SK-N-SH (cell line): ENCODE measurements at places on chromosomes 3 and 15.

DNA sequence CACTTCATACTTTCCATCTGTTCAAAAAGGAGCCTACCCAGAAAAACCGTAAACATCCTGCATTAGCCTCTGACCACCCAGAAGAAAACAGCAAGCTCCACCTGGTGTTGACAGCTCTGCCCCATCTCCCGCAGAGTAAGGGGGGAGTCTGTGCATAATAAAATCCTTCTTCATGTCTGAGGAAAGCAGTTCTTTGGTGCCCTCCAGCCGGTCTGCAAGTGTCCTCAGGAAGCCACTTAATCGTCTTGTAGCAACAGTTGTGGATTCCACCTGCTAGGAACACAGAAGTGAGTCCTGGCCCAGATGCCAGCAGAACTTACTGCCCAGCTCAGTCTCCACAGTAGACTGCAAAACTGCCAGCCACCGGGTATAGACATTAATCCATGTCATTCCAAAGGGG, 22.5 kb downstream of the RIOX2 start:
- no peak for DNase-seq

- peak; percentile 49 for DNase-seq
These were observed 60.7 kb upstream of the CMTM8 start for GRCh38 chr3:32177702-32178198.

DNA sequence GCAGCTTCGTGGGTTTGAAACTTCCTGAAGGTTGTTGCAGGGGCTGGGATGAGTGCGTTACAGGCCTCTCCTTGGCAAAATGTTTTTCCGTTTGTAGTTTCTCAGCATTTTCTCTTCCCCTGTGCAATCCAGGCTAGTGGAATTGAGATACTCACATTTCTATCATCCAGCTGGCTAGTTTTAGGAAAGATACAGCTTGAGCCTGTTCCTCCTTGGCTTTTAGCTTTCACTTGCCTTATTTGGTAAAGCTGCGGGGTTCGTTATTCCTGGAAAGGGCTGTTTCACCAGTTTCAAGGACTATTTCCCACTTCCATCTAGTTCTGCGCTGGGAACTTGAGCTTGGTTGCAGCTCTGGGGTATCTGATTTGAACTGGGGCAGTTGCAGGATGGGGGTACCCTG, 90.3 kb downstream of the ITPR1 start:
- DNase-seq: no peak

GRCh38 chr3:73216310-73216709, 154.9 kb downstream of the EBLN2 start:
- no peak for DNase-seq

DNA sequence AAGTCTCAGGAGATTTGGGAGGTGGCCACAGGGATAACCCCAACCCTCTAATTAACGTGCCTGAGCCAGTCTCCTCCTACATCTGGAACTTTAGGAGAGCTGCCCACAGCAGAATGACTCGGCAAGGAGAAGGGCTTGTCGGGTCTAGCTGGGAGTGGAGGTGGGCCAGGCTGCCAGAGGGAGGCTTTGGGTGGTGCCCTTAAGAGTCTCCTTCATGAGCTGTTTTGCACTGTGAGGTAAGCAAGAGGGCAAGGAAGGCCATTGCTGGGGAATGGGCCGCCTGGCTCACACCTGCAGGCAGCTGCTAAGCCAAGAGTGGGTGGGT, 3.6 kb upstream of the TNK2 start:
- DNase-seq: no peak

- no peak for DNase-seq
These were observed 707.8 kb upstream of the LMCD1 start for GRCh38 chr3:7793786-7794185.

- peak; percentile 71 for DNase-seq
These were observed 79.8 kb upstream of the NR2E3 start for GRCh38 chr15:71730277-71731144.

- peak; percentile 99 for DNase-seq
These were observed at the start of gene YEATS2 for GRCh38 chr3:183697610-183698317. TSS of gene YEATS2 (plus strand) at chr3:183697797. CDS start at chr3:183715163, 17,366 bp downstream.

- no peak for DNase-seq
These were observed 187.2 kb downstream of the MEX3B start for GRCh38 chr15:81858586-81858985.

DNA sequence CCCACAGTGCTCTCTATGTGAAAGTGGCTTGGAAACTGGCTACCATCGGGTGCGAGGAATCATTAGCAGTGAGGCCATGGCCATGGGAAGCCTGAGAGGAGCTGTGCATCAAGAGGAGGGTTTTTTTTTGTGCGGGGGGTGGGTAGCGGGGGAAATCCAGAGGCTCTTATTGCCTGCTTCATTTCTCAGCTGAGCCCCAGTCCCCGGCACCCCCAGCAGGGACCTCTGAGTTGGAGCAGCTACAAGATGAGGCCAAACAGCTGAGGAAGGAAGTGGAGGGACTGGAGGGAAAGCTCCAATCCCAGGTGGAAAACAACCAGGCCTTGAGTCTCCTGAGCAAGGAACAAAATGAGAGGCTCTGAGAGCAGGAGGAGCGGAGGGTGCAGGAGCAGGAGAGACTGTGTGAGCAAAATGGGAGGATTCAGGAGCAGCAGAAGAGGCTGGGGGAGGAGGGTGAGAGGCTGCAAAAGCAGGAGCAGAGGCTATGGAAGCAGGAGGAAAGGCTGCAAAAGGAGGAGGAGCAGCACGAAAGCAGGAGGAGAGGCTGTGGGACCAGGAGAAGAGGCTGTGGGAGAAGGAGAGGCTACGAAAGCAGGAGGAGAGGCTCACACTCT, 76.7 kb downstream of the ADAMTS7 start:
- DNase-seq: no peak

DNA sequence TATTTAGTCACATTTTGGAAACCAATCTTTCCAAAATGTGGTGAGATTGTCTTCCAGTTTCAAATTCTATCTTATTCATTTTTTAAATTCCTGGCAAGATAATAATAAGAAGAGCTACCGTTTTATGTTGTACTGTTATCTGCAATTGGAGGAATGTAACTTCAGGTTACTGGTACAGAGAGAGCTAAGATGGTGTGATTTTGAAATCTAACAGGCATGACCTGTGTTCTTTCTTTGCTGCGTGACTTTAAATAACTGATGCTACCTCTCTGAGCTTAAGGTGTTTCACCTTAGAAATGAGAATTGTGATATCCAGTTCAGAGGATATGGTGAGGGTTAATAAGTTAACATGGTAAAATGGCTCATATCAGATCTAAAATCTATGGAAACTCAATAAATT, 21.7 kb downstream of the CADM2 start:
- DNase-seq: no peak

DNA sequence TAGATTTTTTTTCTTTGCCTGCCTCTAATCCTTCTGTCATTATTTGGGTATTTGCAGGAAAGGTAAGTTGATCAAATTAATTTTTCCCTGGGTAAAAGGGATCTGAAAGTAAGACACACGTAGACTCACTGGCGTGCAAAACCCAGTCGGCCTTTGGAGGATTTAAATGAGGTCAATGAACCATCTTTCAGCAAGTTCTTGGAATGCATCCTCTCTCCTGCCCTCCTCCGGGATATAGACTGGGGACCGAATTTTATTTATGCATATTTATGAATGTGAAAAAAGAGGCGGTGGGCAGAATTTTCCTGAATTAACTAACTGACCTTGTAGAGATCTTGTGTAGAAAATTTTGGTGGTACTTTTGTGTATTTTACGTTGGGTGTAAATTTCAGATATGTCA, 2.2 kb downstream of the CADM2 start:
- peak; percentile 4 for DNase-seq

DNA sequence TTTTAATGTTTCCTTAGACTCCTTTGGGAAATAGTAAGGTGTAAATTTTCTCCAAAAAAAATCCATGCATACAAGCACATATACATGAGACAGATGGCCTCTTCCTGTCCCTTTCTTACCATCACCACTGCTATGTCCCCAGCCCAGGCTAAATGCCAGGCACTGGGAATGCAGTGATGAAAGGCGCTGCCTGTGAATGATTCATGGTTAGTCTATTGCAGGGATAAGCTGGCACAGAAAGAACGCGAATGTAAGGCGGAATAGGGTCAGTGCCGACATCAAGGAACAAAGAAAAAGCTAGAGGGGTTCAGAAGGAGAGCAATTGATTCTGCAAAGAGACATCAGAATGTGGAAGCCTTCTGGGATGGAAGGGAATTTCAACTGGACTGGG, 36.2 kb upstream of the CFAP161 start:
- no peak for DNase-seq

GRCh38 chr3:192133271-192133670, 594.1 kb downstream of the FGF12 start:
- no peak for DNase-seq

DNA sequence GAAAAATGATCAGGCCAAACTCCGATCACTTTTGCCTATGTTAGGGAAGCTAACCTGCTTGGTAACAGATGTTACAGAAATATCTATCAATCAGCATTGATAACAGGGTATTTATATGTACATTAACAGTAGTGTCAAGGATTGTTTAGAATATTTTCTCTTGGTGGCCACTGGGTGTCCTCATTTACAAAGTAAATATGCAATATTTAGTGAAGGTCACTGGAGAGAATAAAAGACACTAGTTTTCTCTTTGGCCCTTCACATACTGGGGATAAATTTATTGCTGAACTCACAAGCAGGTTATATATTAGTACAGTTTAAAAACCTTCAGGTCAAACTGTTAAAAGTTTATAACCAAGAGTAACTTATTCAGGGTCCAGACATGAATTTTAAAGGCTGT, 69.0 kb downstream of the TIGIT start:
- DNase-seq: peak; percentile 31

- no peak for DNase-seq
These were observed 387.9 kb downstream of the RBMS3 start for GRCh38 chr3:29668728-29669127.

- DNase-seq: no peak
These were observed 22.6 kb upstream of the DUSP7 start for GRCh38 chr3:52078781-52079560.

DNA sequence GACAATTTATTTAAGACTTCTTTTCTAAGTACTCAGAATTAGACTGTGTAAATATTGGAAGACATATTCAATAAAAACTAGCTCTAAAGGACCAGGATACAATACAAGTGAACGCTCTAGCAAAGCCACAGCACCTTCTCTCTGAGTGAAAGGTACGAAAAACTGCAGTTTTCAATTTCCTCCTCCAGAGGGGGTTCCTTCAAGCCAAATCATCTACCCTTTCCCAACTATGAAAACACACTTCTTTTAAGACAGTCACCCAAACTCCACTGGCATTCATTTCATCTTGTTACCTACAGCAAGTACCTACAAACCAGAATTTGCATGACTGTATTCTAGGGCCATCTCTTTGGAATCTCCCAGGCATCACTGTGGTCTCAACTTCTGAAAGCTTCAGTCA, 165.8 kb downstream of the ERC2 start:
- no peak for DNase-seq

DNA sequence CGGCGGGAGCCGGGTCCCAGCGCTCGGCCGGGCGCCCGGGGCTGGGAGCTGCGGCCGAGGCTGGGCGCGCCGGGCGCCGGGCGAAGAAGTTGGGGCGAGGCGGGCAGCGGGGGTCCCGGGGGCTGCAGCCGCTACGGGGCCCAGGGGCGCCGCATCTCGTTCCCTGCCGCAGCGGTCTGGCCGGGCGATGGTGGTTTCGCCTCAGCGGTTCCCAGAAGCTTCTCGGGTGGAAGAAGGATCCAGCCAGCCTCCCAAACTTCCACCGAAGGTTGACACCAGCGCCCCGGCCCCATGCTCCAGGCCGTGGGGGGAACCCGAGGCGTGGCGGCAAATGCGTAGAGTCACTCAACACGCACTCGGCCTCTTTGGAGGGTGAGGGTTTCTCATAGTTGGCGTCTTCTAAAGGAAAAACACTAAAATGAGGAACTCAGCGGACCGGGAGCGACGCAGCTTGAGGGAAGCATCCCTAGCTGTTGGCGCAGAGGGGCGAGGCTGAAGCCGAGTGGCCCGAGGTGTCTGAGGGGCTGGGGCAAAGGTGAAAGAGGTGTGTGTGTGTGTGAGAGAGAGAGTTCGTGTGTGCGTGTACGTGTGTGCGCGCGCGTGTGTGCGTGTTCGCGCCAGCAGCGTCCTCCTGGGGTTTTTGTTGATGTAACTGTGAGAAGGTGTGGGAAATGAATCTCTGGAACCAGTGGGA, 940 bp downstream of the BOC start:
- peak; percentile 90 for DNase-seq

- no peak for DNase-seq
These were observed 35.6 kb upstream of the MUC4 start for GRCh38 chr3:195847055-195847950.
